Ureter (tissue), 1 donor: ENCODE measurements at places on chromosomes 4 and X.

DNA sequence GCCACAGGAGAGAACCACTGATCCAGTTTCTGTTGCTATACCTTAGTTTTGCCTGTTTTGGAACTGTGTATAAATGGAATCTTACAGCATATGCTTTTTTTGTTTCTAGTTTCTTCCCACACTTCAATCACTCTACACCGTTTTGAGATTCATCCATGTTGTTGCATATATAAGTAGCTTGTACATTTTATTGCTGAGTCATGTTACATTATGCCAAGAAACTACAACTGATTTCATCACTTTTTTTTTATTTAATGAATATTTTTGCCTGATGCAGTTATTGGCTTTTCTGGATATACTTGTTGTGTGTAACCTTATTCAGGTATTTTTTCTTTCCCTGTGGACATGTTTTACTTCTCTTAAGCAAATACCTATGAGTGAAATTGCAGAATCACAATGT lies 1135.9 kb downstream of the RAPGEF2 start:
- no peak for DNase-seq

DNA sequence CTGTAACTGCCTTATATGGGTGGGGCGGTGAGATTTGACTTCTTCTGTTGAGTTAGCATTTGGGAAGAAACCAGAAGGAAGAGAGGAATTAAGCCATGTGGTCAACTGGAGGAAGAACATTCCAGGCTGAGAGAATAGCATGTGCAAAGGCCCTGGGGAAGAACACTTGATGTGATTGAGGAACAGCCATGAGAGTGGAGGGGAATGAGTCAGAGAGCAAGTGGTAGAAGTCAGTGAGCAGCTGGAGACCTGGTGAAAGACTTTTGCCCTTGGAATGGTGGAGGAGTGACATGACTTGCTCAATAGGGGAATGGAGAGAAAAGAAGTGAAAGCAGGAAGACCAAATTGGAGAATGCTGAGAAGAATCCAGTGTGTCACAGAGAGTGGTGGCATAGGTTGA lies 327.8 kb upstream of the HAND2 start:
- no peak for DNase-seq

DNA sequence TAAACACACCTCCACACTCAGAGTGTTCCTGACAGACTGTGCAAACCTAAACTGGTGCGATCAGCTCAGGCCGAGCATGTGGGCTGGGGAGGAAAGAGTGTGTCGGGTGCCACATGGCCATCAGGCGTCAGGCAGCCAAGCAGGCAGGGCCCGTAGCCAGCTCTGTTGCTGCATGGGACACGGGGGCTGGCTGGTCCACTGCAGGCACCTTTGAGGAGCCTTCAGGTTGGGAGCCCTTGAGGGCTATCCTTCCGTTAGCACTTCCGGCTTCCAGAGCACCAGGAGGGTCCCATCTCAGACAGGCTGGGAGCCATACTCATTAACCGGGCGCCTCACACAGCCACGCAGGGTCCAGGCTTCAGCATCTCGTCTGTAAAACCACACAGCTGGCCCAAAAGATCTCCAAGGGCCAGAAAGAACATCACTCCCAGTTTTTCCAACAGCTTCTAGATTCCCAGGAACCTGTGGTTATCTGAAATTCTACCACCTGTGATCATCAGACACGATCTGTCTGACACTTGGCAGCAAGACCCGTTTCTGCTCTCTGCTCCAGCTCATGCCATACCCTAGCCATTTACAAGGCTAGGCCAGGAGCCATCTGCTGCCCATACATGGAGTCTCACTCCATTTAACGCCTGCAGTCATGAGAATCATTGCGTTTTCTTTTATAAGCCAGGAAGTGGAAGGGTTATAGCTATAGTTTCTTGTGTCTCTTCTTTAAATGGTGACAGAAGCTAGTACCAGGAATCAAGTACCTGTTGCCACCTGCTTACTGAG lies 87.5 kb downstream of the NSUN7 start:
- DNase-seq: no peak

GRCh38 chrX:25067271-25068172 lies 51.8 kb upstream of the ARX start:
- no peak for DNase-seq

DNA sequence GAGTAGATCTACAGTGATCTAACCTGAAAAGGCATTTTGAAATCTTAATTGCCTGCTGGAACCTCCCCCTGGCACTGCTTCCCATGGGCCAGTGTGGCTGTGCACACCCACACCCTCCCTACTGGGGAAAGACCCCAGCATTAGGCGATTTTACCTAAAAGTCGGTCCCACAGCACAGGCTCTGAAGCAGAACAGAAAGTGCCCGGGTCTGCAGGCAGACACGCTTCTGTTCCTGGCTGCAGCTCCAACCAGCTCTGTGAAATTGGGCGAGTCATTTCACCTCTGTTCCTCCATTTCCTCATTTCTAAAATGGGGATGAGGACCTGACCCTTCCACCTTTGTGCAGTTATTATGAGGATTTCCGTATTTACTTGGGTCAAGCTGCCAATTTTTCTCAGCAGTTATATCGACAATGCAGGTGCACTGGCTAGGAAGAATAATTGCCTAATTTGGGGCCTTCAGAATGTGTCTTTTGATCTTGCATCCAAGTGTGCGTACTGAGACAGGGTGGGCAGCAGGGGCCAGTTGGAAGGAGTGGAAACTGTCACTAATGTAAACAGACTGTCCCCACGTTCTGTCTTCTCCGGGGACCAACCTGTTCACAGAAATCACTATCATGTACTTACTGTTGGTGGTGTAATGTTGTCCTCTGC lies 7.1 kb downstream of the KLF3 start:
- no peak for DNase-seq
